H54 (cell line): ENCODE measurements at places on chromosomes 1 and 21.

DNA sequence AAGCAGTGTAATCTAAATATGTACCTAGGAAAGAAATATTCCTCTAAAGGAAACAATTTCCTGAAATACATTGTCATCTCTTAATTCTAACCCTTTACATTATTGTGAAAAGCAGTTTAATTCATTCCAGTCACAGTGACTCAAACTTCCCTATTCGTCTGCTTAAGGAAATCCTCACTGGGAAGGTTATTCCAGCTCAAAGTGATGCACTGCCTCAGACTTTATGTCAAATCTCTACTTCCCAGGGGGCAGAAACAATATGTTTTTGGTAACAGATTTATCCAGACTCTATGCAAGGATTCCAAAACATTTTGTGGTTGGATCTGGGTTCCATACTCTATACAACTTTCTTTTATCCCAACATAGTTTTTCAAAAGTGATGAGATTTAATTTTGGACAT is 145.2 kb downstream of the NTMT2 start:
- DNase-seq, result no peak

GRCh38 chr1:62897788-62898187 is 113.9 kb downstream of the ATG4C start:
- DNase-seq, result no peak

DNA sequence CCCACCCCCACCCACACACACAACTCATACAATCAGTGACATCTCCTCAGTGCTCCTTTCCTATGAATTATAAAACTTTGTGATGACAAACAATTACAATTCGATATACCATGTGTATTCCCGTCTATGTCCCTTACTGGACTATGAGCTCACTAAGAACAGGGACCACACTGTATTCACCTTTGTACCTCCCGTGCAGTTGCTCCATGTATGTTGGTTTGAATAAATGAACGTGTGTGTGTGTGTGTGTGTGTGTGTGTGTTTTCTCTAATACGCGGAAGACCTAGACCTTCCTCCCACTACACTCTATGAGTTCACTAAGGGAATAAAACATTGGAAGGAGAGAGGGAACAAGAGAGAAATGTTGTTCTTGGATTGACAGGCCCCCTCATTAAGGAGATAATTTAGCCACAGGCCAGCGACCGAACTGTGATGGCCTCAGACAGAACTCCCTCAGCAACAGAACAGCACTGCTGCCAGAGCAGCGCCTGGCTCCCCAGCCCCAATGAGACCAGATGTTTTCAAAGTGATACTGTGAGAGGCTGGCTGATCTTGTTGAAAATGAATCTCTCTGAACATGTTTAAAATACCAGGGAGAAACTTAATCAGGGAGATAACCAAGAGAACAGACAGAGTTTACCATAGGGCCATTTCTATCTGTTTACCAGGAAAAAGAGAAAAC is 21.7 kb downstream of the BCAR3 start:
- no peak for DNase-seq

DNA sequence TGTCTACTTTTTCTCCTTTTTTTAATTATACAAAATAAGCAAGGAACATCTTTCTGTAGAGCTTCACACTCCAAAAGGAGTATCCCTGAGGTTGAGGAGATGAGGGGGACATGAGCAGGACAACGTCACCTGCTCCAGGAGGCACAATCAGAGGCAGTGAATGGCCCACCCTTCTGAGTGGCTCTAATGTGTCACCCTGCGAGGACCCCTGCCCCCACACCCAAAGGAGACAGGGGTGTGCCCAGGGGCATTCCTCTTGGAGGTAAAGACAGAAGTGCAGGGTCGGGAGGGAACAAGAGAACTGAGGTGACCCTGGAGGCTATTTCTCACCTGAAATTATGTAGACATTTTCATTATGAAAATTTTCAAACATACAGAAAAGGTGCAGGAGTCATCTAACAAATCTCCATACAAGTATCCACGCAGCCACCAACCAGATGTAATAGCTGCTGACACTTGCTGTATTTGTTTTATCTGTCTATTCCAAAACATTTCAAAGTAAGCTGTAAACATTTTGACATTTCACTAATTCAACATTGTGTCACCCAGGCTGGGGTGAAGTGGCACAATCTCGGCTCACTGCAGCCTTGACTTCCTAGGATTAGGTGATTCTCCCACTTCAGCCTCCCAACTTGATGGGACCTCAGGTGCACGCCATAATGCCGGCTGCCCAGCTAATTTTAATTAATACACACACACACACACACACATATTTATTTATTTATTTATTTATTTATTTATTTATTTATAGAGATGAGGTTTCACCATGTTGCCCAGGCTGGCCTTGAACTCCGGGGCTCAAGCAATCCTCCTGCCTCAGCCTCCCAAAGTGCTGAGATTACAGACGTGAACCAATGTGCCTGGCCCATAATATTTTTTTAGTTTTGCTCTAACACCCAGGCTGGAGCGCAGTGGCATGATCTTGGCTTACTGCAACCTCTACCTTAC is 70.7 kb downstream of the RUNX3 start:
- DNase-seq, result no peak

DNA sequence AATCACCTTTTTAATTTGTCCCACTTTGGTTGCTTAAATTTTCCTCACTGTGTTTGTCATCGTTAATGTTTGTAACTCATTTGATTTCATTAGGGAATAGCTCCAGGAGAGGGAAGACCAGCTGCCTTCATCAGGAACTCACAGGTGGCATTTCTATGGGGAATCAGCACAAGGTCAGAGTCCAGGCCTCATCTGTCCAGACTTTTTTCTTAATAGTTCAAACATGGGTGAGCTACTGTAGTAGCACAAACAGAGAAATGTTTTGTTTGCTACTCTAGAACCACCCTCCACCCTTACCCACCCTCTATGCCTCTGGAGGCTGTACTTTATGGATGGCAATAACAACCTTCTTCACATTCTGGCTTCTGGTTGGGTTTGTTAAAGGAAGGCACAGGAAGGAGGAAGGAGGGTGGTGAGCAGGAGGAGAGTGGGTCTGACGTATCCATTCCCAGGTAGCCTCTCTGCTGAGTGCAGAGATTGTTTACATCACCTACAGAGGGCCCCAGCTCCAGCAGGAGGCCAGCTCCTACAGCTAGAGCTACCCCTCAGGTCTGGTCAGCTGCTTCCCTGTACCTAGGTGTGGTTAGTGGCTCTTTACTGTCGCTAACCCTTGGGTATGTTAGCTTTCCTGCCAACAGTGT is 8.1 kb upstream of the TEDDM1 start:
- no peak for DNase-seq

GRCh38 chr1:107706182-107706581 is 258.8 kb downstream of the VAV3 start:
- no peak for DNase-seq

- DNase-seq, result no peak
Measured at GRCh38 chr21:46437096-46437498, 21.6 kb upstream of the DIP2A start.

- DNase-seq, result no peak
Measured at GRCh38 chr1:112265931-112266330, 130.1 kb upstream of the CTTNBP2NL start.
